ENCODE measurements at places on chromosomes 1 and 21.

DNA sequence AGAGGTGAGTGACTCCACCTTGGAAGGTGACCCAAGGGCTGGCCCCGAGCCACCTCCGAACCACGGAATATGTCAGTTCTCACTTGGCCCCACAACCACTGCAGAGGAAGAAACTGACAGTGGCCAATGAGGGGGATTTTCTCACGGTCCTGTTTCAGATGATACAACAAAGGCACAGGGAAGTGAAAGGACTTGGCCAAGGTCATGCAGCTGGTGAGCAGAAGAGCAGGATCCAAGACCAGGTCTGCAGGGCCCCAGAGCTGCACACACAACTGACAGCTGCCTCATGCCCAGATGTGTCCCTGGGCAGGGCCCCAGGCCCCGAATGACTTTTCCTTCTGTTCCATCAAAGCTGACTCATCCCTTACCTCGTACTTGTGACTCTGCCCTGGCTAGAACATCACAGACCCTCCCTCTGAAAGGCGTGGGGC is 25.8 kb upstream of the EVA1B start:
- DNase-seq, result no peak

GRCh38 chr1:109948285-109948630 is 36.3 kb upstream of the AHCYL1 start:
- DNase-seq, result no peak

DNA sequence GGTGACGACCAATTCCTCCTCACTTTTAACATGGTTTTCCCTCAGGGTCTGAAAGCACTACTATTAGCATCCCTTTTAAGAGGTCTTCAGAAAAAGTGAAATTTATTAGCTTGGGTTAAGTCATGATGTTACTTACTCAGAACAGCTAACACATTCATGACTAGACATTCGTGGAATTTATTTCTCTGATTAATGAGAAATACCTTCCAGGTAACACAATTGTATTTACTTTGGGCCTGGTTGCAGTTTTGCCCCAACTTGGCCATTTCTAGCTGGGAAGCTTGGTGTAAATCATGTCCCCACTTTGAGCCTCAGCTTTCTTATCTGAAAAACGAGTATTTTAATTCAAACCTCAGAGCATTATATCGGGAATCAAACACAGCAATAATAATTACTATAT is 119.2 kb upstream of the SPATA6 start:
- no peak for DNase-seq

GRCh38 chr1:44700573-44700972 is 26.1 kb downstream of the ARMH1 start:
- DNase-seq, result no peak

GRCh38 chr1:89799495-89799894 is 21.3 kb upstream of the LRRC8D start:
- DNase-seq, result no peak

DNA sequence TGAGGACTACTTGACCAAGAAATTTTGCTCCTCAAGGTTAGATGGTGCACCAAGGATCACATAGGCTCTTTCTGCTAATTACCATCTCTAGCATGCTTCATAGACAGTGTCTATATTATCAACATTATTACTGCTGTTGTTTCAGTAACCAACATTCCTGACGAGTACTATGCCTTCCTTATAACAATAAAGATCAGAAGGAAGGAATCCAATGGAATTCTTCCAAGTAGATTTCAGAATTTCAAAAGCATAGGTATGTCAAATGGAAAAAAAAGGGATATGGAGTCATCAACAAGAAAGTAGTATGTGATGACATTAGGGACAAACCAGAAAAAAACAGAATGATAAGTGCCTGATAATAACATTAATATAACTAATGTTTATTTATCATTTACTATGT is 39.6 kb upstream of the LPGAT1 start:
- DNase-seq, result no peak

DNA sequence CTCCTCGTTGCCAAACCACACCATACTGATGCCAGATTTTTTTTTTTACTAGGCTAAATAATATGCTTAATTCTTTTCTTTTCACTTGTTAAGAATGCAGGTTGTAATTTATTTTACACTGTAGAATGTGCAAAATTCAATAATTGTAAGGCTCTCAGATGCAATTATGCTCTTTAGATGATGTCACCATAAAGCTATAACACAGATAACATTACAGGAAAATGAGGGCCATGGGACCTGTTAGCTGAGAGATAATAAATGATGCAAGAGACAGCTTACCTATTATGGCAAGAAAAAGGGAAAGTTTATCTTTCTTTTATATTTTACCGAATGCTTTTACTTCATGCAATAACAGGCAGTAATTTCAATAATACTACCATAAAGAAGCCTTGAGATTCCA is 35.4 kb downstream of the CHRM3 start:
- no peak for DNase-seq

GRCh38 chr1:168893359-168893801 is 164.4 kb upstream of the DPT start:
- no peak for DNase-seq

DNA sequence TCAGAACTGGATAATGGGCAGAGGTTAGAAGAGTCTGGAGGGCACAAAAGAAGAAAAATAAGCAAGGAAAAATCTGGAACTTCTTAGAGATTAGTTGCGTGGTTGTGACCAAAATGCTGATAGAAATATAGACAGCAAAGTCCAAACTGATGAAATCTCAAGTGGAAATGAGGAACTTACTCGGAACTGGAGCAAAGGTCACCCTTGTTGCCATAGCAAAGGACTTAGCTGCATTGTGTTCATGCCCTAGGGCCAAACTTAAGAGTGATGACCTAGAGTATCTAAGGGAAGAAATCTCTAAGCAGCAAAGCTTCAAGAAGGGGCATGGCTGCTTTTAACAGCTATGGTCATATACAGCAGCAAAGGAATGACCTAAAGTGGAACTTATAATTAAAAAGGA is 180.0 kb downstream of the TTLL7 start:
- no peak for DNase-seq

GRCh38 chr1:101379950-101380349 is 143.1 kb downstream of the S1PR1 start:
- DNase-seq, result no peak

DNA sequence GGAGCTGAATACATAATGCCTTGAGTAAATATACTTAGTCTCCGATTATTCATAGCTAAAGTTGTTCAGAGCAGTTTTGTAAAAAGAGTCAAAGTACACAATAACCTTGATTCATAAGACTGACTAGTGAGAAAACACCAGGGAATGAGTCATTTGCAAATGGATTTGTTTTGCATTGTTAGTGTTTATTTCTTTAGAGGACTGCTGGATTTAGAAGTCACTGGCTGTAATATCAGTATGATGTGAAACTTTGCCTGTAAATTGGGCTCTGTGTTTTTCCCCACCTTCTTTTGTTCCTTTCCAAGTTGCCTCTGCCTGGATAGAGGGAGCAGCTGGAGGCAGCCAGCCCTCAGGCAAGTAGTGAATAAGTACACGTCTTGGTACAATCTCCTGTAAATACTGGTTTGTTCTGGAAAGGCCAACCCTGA is 474.7 kb downstream of the NUF2 start:
- DNase-seq, result no peak

DNA sequence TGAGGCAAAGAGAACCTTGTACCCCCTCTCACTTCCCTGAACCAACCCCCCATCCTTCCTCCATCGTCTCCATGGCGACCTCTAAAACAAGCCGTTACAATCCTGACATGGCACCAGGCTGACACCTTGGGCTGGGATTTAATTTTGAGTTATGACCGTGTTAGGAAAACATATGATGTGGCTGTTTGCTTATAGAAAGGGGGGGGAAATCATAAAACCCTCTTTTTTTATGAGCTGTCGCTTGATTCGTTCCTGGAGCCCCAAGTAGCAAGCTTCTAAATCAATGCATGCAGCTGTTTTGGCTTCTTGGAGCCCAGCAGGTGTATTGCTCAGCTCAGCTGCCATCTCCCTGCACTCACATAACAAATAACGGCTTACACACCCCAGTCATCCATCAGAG is 301.2 kb upstream of the SPAG17 start:
- DNase-seq, result no peak

DNA sequence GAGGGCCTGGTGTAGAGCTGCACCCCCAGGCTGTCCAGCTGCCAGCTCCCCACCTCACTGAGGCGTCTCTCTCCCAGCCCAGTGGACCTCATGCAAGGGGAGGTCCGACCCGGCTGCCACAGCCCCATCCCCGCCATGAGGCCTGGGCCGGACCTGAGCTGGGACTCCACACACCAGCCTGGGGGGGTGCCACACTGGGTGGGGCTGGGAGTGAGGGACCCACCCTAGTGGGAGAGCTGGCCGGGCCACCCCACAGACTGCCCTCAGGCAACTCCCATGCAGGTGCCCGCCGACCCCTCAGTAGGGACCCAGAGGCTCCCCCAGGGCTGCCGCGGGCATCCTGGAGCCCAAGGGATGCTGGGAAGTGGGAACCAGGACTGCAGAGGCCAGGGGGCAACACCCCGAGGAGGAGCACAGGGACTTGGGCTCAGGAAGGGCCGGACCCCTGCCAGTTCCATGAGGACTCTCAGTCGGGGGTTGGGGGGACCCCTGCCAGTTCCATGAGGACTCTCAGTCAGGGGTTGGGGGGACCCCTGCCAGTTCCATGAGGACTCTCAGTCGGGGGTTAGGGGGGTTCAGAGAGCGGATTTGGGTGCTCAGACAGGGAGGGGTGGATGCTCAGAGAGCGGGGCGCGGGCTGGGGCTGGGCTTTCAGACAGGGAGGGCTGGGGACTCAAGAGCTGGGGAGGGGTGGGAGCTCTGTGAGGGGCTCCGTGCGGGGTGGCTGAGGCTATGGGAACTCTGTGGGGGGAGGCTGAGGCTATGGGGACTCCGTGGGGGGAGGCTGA is 1.2 kb upstream of the RNF223 start:
- no peak for DNase-seq

- DNase-seq, result no peak
These were observed 63.6 kb downstream of the KAZN start for GRCh38 chr1:14662116-14662515.

- no peak for DNase-seq
These were observed 11.8 kb downstream of the SHISA4 start for GRCh38 chr1:201900476-201900875.

GRCh38 chr1:22247527-22248245 is 104.8 kb upstream of the WNT4 start:
- no peak for DNase-seq

GRCh38 chr1:208131621-208132286 is 112.4 kb downstream of the PLXNA2 start:
- DNase-seq, result no peak

DNA sequence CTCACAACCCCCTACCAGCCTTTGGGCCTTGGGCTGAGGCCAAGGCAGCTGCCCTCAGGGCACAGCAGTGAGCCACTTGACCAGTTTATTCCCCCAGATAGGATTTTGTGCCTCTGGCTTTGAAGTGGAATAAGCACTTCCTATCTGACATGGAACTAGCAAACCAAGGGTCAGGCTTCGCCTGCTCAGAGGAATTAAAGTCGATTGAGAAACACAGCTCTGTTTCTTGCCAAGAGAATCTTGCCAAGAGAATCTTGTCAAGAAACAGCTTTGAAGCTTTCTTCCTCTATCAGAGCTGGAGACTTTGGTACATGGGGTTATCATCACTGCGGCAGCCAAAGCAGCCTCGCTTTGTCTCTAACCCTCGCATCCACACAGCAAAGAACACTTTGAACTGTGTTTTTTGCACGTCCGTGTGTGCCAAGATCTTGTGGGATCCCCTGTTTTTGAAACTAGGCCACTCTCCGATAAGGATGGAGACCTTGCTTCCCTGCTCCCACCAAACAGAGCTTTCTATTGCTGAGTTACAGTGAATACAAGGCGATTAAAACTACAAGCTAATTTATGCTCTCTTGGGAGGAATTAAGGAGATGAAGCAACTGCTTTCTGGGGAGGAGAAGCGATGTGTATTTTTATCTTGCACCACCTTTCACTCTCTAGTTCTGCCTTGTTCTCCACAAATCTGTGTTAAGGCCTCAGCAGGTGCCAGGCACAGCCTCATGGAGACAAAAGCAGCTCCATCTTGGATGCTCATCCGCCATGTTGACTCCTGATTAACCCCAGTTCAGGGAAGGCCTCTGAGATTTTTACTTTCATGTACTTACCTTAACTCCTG is 67.3 kb downstream of the RHOU start:
- no peak for DNase-seq

DNA sequence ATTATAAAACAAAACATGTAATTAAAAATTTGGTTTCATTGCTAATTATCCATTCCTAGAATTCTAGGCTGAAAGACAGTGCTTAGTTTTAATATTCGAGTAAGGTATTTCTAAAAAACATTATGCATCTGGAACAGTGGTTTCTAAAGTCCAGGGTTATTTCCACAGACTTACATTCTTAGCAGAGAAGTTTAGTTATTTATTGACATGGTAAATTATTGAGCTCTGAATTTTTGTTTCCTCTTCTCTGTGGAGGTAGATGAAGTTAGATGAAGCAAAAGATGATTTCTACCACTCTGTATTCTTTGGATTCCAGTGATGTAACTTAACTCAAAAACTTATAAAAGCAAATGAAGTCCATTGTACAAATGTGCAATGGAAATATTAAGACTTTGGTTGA is 709.4 kb downstream of the MRPL39 start:
- DNase-seq, result no peak

GRCh38 chr1:167293057-167293456 is 72.4 kb downstream of the POU2F1 start:
- DNase-seq, result no peak
